ENCODE measurements at places on chromosomes 11 and 22.

DNA sequence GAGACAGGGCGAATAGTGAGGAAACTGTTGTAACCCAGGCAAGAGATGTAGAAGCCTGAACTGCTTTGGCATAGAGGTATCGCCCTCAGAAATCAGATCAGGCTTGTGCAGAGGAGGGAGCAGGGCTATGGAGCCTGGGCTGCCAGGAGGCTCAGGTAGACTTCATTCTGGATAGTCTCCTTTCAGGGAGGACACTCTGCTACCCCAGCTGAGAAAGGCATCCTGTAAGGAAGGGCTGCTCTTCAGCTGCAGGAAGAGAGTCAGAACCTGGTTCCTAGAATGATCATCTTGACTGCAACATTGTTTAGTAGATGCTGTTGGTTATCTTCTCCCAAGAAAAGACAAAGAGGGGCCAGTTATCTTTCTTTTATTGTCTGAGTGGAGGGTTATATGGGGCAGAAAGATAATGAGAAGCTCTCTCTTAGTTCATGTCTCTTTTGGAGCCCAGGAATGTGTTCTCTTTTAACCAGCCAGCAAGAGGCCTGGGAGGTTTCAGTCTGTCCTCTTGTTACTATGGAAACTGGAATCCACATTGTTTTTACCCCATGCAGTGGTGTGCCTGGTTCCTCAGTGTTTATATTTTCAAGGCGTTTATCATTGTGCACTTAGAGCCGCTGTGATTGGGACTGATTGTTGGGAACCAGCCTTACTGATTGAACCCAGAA is 95.7 kb downstream of the STIM1 start:
- DNase-seq = peak; percentile 69

DNA sequence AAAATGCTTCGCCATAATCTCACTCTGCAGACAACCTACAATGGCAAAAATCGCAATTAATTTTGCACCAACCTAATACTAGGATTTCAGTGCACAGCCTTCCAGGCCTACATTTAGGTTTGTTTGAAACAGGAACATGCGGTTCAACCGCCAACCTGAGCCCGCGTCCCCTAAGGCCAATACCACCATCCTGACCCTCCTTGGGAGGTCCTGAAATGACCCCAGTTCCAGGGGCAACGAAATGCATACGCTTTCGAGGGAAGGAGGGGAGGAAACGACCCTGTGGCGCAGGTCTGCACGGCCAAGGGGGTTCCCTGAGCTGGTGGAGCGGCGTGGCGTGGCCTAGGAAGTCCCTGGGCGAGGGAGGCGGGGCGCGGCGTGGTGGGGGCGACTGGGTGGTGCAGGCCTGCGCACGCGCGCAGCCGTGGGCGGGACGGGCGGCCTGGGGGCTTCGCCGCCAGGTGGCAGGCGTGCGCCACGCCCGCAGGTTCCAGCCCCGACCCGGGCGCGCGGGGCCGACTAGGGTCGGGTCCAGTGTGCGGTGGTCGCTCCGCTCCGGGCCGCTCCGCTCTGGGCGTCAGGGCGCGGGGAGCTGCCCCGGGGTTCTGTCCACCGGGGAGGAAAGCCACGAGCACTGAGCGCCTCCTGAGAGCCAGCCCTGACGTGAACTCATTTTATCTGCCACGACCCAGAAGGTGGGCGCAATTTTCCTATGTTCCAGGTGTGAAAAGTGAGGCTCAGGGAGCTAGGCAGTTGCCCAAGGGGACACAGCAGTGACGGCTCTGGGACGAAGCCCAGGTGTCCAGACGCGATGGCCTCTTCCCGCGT is 94.1 kb downstream of the SWAP70 start:
- no peak for DNase-seq

- DNase-seq = no peak
Observed at GRCh38 chr11:108847298-108847990, 182.6 kb downstream of the DDX10 start.

- DNase-seq = peak; percentile 77
Observed at GRCh38 chr11:66981976-66982578, 7.0 kb downstream of the C11orf86 start.

DNA sequence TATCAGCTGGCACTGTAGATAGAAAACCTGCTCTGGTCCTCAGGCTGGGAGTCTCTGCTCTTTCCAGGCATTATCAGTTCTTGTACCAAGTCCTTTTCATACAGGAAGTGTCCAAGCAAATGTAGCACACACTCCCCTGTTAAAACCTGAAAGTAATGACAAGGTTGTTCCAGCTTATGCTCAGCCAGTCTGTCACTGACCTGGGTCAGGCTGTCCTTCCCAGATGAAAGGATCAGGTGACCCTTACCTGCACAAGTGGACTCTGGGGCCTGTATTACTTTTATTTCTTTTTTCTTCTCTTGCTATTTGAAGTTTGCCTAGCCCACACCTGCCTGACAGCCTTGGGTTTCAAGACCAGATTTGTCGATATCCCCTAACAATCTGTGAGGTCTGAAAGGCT is 156.3 kb upstream of the SESN3 start:
- no peak for DNase-seq

DNA sequence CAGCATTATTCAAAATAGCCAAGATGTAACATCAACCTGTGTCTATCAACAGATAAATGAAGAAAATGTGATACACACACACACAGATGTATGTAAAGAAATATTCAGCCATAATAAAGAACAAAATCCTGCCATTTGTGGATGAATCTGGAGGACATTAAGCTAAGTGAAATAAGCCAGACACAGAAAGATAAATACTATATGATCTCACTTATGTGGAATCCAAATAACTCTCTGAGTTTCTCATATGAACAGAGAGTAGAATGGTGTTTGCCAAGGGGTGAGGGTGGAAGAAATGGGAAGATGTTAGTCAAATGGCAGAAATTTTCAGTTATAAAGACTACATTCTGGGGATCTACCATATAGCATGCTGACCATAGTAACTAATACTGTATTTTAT is 224.2 kb downstream of the GUCY1A2 start:
- no peak for DNase-seq

- no peak for DNase-seq
Observed at GRCh38 chr11:35917676-35918075, 26.2 kb upstream of the LDLRAD3 start.

DNA sequence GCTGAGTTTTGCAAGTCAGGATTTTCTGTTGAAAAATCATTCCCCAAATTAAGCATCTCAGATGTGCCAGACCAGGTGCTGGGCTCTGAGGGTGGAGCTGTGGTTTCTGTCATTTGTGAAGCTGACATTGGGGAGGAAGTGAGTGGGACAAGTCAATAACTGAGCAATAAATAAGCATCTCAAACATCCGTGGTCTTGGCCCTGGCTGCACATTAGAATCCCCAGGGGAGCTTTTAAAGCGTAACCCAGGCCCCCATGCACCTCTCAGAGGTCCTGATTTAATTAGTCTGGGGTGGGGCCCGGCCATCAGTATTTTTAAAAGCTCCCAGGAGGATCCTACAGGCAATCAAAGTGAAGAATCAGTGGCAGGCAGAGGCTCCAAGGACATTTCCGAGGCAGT is 420.0 kb downstream of the MN1 start:
- DNase-seq = no peak

GRCh38 chr11:46120346-46121300 is 631 bp downstream of the PHF21A start:
- DNase-seq = peak; percentile 55

- DNase-seq = peak; percentile 39
Observed at GRCh38 chr22:19942157-19943081, 801 bp upstream of the TXNRD2 start.

- DNase-seq = no peak
Observed at GRCh38 chr11:74493791-74494630, 487 bp upstream of the LIPT2 start.

Data from smooth muscle cell of the brain vasculature (primary cell).